Fibroblast of gingiva (primary cell): ENCODE measurements at places on chromosomes 3 and 15.
A peak's percentile ranks its signal among the peaks of the same experiment; 100 is the strongest.

DNA sequence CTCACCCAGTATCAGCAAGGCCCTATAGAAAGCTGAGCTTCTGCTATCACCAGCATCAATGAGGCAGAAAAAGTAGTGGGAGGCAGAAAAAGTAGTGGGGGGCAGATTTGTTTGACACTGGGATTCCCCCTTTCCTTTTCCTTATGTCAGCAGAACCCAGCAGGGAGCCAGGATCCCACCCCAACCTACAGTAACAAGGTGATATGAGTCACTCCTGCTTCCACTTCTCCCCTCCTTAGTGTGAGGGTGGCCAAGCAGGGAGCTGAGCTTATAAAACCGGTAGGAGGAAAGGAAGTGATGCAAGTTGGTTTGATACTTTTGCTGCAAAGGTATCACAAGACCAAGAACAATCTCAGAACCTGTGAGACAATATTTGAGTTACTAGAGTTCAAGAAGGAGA is 128.7 kb downstream of the SCAPER start:
- DNase-seq, result no peak

- no peak for DNase-seq
These were observed 14.2 kb downstream of the OXNAD1 start for GRCh38 chr3:16279010-16279801.

DNA sequence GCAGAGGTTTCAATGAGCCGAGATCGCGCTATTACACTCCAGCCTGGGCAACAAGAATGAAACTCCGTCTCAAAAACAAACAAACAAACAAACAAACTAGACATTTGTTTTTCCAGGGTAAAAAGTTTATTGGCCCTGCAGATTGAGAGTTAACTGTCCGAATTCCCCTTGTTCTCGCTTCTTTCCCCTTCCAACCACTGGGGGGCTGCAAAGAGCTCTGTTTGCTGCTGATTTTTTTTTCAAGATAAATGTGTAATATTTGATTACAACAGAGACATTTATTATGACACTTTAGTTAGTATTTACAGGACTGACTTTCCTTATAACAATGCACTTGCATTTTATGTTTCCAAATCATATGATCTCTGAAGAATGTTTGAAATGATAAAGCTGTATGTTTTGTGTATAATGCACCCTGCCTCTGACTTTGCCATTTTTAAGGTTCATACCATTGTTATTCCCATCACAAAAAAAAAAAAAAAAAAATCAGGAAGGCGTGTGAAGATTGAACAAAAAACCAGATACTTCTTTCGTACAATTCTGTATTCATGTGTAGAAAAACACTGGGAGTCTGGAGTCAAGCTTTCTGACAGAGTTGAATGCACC is 2.8 kb downstream of the CLSTN2 start:
- DNase-seq, result peak; percentile 49

GRCh38 chr3:58158442-58159153 is 52.2 kb downstream of the DNASE1L3 start:
- no peak for DNase-seq

- peak; percentile 40 for DNase-seq
These were observed 143.0 kb downstream of the LPP start for GRCh38 chr3:188296761-188297612.

DNA sequence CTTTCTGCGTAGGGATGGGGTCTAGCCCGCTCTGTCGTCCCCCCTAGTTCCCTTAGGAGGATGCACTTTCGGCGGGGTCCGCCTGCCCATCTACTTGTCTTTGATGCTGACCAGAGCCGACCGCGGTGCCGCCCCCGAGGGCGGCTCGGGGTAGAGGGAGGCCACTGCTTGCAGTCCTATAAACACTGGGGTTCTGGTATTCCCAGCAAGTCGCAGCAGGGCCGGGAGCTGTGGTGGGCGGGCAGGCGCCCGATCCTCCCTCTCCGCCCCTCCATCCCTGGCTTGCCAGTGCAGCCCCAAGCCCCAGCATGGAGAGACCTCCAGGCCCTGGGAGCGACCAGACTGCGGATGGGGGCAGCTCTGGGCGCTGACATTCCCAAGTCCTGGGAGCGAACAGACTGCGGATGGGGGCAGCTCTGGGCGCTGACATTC is 830 bp downstream of the SEMA4B start:
- DNase-seq, result no peak

DNA sequence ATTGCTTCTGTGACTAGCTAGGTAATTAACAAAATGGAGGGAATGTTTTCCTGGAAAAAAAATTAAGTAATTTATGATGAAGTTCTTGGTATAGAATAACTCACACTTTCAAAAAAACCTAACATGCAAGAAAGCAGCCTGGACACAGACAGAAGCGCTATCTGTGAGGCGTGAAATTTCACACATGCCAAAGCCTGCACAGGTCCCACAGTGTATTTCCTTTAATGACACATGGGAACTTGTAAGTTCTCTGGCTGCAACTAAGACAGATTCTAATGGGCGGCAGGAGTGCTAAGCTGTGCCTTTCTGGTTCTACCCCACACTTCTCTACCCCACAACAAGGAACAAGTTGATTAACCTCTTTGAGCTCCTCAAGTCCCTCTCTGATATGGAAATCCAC is 84.9 kb upstream of the NEO1 start:
- DNase-seq, result no peak

DNA sequence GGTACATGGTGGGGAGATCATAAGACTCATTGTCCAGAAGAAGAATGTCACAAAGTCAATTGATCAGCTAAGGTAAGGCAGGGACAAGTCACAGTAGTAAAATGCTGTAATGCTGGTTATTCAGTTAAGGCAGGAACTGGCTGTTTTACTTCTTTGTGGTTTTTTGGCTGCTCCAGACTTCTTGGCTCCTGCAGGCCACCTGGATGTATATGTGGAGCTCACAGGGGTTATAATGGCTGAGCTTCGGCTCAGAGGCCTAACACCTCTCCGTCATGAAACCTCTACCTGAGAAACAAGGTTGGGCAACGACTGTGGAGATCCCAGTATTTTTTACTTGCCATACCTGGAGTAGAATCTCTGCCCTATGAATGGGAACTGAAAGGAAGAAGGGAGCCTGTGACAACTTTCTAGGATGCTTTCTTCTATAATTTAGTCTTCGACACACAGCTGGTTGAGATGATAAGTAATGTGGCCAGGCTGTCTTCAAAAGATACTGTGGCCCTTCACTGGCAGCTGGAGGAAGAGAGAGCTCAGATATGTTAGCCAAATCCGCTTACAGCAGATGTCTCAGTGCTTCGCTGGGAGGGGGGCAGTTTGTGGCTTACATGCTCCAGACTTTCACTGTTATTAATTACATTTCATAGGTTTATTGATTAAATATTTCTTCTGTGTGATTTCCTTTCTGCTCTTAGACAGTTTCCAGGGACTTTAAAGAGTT is 887.8 kb downstream of the IGSF11 start:
- no peak for DNase-seq

DNA sequence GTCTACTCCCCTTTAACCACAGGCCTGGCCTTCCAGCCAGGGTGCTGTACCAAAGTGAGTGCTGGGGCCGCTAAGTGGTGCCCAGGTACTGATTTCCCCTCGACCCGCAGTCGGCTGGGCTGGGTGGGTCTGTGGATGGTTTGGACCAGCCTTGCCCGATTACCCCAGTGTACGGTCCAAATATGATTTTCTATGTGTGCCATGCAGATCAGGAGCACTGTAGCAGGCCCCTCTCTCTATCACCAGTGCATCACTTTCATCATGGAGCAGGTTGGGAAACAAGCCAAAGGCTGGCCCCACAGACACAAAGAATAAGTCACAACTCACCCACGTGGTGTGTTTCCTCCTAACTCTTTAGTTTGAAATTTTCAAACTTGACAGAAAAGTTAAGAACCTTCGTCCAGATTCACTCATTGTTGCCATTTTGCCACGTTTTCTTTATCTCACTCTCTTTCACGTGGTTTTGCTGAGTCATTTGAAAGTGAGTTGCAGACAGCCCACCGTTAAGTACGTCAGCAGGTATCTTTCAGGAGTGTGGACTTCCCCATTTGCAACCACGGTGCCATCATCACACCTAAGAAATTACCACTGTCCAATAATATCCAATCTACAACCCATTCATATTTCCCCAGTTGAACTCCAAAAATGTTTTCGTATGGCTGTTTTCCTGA is 37.0 kb downstream of the ZNF710 start:
- no peak for DNase-seq

DNA sequence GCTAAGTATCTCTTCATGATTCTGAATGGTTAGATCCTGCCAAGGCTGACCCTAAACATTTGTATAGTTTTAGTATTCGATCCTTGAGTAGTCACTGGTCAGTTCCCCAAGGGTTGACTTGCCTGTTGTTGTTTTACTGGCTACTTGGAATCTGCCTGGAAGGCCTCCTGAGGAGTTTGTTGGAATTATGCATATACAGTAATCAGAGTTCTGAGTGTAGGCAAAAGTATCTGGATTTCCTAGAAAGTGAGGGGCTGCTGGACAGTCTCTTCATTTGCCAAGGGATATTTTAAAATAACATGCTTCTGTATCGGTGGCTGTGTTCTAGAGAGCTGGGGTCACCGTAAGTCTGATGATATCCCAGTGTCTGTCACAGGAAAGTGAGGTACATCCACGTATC is 333.2 kb upstream of the C2CD4B start:
- DNase-seq, result no peak

DNA sequence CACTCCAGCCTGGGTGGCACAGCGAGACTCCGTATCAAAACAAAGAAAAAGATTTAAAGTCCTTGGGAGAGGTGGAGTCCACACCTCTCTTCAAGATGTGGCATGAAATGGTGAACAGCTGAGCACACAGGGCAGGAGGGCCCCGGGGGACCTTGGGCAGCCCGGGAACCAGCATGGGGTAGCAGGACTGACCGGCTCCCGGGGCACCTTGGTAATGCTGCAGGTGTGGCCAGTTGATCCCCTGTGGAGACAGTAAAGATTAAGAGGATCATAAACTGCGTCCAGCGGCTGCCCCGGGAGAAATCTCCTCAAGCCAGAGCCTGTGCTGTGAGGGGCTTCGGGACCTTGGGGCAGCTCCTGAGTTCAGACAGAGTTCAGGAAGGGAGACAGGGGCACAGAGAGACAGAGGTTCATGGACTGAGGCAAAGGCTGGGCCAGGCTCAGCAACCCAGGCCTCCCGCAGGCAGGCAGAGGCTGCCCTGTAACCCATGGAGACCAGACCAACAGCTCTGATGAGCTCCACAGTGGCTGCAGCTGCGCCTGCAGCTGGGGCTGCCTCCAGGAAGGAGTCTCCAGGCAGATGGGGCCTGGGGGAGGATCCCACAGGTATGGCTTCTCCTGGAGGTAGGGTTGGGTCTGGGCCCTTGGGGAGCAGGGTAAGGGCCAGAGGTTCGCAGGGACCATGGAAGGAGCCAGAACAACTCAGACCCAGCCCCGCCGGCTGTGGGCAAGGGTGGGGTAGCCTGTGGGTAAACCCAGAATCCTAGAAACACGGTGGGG is at the start of gene NR2E3:
Gene NR2E3, plus strand, starts transcription at position 299 of the 780 bp plus-strand sequence. Its CDS starts 190 bp downstream, at position 489.
- no peak for DNase-seq

DNA sequence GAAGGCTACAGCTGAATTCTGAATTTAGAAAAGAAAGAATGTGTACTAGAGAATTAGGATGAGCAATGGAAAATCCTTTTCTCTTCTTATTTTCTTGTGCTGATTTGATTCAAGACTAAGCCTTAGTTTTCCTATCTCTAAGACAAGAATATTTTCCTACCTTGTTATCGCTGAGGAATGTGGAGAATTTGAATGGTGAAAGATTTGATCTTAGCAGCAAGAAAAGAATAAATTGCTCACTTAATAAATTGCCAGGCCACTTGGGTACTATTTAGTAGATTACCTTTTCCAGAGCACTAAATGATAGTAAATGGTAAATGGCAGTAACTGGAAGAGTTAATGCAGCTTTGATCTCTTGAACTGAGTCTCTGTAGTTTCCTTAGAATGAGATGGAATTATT is 145.7 kb upstream of the MEIS2 start:
- DNase-seq, result no peak

DNA sequence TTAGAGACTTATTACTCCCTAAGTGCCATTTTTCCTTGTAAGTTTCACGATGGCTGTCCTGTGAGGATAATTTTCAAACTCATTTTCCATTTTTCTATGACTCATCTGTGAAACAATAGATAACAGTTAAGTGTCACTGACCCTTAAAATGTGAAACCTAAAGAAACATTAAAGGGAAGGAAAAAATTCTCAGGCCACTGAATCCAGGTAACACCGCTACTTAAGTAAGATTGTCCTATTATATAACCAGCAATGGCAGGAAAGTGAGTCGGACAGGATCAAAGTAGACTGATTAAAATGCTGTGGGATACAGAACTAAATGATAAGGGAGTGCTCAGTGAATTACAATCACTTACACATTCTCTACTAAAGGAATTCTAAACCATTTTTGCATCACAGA is 12.4 kb downstream of the PLD1 start:
- DNase-seq, result no peak

GRCh38 chr15:72690938-72691337 is 4.9 kb downstream of the BBS4 start:
- DNase-seq, result no peak

DNA sequence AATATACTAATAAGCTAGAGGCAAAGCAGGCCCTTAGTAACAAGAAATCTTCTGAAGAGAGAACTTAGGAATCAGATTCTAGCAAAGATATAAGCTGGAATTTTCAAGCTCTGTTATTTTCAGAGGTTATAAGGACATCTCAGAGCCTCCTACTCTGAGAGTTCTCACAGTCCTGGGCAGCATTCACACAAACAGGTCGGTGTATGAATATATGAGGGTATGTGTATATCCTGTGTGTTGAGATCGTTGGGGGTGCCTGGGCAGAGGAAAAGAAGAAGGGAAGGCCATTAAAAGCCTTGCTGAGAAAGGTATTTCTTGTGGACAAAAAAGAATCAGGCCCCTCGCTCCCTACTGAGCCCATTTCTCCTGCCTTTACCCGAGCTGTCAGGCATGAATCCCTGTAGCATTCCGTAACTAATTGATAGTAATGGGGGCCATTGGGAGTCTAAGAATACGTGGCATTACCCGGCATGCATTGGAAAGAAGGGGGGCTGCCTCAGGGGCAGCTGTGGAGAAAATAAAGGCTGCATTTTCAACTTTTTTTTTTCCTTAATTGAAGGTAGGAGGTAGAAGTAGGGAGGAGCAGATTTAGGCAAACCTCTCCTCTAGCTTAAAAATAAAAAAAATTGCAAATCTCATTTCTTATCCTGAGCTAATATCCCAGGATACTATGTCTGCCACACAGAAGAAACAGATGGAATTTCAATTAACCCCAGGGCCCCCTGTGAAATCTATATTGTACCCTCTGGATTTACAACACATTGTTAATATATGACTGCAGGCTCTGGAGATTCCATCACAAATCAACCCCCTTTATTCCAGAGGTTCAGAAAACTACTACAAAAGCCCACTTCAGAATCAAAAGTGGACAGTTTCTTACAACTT is 103.8 kb downstream of the GTPBP8 start:
- no peak for DNase-seq

DNA sequence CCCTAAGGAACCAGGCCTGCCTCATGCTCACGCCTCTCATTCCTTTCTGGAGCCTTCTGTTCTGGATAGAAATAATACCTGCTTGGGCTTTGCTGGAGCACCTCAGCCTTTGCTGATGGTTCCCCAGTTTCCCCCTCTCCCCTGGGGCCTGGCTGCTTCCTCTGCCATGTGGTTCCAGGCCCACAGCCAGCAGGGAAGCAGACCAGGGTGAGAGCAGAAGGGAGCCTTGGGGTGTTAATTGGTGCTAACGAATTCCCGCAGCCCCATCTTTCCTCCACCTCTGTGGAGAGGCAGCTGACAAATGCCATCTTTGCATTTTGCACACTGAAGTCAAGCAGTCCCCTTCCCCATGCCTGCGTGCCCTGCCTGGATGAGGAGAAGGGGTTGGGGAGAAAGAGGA is 13.1 kb upstream of the CORO2B start:
- DNase-seq, result no peak
